ENCODE measurements at places on chromosomes 12 and 14. TPM values are rescaled to one million over a fixed set of nuclear protein-coding genes. Genes with fewer than 3 reads are reported as not detected.

DNA sequence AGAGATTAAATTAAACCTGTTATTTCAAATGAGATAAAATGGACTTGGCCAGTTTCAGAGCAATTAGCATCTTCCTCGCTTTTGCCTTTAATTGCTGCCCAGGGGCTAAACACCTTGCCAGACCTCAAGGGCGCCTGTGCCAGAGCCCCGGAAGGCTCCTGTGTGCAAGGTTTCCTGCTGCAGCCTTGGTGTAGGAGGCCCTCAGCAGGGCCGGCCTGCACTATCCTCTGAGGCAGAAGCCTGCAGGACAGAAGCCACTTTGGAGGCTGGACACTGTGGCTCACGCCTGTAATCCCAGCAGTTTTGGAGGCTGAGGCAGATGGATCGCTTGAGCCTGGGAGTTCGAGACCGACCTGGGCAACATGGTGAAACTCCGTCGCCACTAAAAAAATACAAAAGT, 150.4 kb downstream of the CALM1 start:
- DNase-seq: no peak

Gene SRRM4
- under 0.01 TPM for total RNA-seq

Gene SYCP3
- 0.27 TPM for total RNA-seq

DNA sequence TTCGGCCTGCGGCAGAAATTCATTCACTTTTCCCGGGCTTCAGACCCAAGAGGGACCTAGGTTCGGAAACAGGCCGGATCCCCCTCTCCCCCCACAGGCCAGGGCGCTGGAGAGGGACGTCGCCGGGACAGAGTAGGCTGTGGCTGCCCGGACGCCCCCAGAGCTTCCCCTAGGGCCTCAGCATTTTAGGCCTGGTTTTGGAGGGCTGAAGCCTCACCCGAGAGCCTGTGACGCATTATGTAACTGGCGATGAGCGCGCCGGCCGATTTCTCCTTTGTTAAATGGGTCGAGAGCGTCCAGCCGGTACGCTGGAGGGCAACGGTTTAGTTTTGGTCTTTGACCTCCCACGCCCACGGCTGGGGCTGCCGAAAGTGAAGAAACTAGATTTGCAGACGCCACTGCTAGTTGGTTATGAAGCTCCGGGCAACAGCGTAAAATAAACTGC, 657 bp downstream of the PEBP1 start:
- DNase-seq: no peak

DNA sequence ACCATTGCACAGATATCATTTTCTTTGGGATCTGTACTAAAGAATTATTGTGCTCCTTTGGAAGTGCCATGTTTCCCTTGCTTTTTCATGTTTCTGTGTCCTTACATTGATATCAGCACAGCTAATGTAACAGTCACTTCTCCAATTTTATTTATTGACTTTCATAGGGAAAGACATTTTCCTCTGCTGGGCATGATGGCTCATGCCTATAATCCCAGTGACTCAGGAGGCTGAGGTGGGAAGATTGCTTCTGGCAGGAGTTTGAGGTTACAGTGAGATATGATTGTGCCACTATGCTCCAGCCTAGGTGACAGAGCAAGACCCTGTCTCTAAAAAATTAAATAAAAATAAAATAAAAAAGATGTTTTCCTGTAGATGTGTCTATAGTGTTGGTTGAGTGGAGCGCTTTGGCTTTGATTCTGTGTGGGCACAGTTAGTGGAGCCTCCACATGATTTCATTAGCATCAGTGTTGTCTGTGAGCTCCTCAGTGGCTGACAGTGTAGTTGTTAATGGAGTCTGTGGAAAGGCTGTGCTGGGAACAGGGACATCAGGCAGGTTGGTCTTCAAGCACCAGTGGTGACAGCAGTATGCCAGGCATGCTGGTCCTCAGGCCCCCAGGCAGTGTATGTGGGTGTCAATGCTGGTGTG, 7.4 kb downstream of the OAS2 start:
- DNase-seq: no peak

GRCh38 chr12:62533755-62534107, 67.1 kb downstream of the MON2 start:
- no peak for DNase-seq

GRCh38 chr12:44663291-44663690, 212.8 kb downstream of the NELL2 start:
- no peak for DNase-seq

DNA sequence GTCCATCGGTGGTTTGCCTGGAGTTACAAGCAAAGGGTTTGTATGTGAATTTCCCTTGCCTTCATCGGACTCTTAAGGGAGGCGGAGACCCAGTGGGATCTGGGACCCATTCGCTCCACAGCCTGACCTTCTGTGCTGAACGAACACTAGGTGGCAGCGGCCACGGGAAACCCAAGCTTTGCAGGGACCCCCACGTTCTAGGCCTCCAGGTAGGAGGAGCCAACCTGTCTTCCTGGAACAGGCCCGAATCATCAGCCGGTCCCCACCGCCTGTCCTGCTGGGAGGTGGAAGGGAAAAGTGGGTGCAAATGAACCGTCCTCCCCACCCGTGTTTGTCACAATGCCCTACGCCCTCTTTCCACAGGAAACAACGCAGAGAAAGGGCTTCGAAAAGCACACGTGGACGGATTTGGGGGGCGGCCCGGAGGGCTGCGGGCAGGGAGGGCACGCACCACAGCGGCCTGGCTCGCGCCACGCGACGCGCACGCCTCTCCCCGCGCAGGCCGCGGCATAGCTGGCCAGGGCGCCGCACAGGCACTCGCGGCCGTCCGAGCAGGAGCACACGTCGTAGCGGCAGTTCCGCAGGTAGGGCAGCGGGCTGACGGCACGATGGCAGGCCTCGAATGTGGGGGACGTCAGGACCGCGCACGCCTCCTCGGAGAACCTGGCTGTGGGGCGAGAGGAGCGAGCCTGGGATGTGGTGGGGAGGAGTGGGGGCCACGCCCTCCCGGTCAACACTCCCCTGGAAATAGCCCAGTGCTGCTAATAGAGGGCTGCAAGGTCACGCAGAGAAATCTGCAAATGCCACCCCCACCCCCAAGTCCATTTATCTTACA, 67.8 kb downstream of the VWF start:
- no peak for DNase-seq

Gene CFAP54
- total RNA-seq: 1.1 TPM

GRCh38 chr12:102513739-102514138, 33.4 kb upstream of the IGF1 start:
- no peak for DNase-seq

DNA sequence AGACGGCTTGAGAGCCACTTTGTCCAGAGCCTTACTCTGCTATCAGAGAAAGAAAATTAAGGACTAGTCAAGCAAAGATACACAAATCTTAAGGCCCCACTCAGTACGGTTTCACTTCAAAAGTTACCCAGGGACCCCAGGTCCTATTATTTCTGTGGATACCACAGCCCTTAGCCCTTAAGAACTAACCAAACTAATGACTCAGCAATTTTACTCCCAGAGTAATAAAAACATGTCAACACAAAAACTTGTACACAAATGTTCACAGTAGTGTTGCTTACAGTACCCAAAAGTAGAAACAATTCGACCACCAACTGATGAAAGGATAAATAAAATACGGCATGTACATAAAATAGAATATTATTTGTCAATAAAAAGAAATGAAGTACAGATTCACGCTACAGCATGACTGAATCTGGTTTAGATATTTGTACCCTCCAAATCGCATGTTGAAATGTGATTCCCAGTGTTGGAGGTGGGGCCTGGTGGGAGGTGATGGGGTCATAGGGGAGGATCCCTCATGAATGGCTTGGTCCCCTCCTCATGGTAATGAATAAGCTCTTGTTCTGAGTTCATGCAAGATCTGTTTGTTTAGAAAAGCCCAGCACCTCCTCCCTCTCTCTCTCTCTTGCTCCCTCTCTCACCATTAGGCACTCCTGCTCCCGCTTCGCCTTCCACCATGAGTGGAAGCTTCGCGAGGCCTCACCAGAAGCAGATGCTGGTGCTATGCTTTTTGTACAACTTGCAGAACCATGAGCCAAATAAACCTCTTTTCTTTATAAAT, 30.5 kb downstream of the AREL1 start:
- no peak for DNase-seq

DNA sequence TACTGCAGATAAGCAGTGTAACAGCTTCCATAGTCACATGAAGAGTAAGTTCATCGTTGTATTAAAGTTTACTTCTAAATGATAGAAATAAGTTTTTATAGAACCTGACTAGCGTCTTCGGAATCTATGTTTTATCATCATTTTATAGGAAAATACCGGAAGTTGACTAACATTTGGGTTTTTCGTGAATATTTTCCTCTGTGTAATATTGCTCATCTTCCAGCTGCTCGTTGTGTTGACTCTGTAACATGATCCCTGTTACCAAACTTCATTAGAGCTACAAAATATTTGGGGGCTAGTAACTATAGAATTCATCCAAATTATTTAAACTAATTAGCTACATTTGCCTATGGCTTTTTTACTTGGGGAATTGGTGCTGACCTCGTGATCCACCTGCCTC, 37.2 kb downstream of the DDX51 start:
- no peak for DNase-seq

DNA sequence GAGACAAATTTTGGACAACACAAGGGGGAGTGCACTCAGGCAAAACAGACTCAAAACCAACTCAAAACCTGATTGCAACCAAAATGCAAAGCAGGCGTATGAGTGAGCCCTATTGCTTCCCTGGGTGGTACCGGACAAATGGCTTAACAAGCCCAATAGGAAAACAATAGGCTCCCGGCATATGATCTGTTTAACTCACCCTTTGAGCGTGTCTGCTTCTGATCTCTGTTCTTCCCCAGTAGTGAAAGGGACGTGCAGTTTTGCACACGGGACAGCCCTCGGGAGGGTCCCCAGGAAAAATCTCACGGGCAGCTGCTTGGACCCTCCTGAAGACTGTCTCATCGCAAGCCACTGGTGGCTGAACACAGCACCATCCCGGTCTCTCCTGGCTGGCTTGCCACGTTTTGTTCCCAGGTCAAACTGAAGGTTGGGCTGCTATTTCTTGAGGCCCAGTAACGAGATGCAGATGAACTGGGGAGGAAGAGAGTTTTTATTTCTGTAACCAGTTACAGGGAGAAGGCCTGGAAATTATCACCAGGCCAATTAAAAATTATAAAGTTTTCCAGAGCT, 9.9 kb downstream of the SOAT2 start:
- DNase-seq: no peak

Gene RNF212B
- not detected for total RNA-seq

Gene SERPINA9
- total RNA-seq: not detected

GRCh38 chr14:29339494-29340172, 573.0 kb downstream of the FOXG1 start:
- DNase-seq: no peak

DNA sequence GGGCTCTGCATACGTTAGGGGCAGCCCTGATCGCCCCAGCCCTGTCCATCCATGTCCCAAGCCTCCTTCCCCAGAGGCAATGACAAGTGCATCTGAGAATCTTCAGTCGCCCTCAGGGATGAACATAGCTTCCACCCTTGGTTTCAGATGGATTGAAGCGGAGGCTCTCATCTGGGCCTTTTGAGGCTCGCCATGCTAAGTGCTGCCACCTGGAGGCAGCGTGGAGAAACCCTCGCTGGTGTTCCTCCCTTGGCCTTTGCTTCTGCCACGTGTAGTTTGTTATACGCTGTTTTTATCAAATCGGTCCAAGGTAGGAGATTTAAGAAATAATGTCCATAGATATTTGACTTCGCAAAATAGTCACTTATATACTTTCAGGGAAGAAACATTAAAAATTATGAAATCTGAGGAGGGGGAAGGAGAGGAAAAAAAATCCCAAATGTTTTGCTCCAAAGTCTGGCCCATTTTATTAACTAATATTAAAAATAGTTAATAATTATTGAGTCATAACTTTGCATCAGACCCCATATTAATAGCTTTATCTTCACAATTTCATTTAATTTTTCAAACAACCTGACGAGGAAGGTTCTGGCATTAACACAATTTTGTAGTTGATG, 28.8 kb upstream of the LRRC10 start:
- peak; percentile 53 for DNase-seq

Gene FLRT2
- under 0.01 TPM for total RNA-seq

Gene TMEM233
- not detected for total RNA-seq

Data from hematopoietic multipotent progenitor cell (in vitro differentiated cells).